ENCODE measurements at places on chromosomes 5 and 9.

DNA sequence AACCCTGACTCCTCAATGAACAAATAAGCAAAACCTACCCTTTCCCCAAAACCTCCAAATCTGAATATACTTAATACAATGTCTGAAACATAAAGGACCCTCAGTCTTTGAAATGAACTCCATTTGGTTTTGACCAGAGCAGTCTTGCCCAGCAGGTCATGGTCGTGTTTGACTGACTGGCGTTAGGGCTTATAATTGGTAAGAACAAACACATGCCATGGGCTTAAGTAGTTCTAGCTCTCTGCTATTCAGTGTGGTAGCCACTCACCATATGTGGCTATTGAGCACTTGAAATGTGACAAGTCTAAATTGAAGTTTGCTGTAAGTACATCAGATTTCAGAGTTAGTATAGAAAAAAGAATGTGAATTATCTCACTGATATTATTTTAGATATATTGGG, 42.1 kb downstream of the LRRTM2 start:
- no peak for DNase-seq

DNA sequence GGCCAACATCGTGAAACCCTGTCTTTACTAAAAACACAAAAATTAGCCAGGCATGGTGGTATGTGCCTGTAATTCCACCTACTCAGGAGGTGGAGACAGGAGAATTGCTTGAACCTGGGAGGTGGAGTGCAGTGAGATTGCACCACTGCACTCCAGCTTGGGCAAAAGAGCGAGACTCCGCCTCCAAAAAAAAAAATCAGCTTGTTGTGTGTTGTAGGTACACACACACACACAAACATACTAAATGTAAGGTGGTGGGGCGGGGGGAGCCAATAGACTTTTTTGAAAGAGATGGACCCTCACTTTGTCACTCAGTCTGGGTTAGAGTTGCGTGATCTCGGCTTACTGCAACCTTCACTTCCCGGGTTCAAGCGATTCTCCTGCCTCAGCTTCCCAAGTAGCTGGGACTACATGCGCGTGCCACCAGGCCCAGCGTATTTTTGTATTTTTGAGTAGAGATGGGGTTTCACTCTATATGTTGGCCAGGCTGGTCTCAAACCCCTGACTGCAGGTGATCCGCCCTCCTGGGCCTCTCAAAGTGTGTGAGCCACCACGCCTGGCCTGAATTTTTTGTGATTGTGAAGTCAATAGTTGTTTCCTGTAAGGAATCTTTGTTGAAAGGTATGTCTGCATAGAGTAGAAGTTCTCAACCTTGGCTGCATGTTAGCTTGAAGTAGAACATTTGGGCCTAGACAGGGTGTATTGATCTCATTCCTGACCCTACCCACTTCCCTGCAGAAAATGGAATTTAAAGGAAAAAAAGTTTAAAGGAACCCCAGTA, 13.7 kb downstream of the NPM1 start:
- DNase-seq = no peak

GRCh38 chr9:21060919-21061561, 16.7 kb downstream of the IFNB1 start:
- DNase-seq = no peak

DNA sequence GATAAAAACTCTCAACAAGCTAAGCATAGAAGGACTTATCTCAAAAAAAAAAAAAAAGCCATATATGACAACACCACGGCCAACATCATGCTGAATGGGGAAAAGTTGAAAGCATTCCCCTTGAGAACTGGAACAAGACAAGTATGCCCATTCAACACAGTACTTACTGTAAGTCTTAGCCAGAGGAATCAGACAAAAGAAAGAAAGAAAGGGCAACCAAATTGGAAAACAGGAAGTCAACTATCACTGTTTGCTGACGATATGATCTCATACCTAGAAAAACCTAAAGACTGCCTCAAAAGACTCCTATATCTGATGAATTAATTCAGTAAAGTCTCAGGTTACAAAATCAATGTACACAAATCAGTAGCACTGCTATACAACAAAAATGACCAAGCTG, 24.6 kb upstream of the PTGER4 start:
- DNase-seq = no peak

DNA sequence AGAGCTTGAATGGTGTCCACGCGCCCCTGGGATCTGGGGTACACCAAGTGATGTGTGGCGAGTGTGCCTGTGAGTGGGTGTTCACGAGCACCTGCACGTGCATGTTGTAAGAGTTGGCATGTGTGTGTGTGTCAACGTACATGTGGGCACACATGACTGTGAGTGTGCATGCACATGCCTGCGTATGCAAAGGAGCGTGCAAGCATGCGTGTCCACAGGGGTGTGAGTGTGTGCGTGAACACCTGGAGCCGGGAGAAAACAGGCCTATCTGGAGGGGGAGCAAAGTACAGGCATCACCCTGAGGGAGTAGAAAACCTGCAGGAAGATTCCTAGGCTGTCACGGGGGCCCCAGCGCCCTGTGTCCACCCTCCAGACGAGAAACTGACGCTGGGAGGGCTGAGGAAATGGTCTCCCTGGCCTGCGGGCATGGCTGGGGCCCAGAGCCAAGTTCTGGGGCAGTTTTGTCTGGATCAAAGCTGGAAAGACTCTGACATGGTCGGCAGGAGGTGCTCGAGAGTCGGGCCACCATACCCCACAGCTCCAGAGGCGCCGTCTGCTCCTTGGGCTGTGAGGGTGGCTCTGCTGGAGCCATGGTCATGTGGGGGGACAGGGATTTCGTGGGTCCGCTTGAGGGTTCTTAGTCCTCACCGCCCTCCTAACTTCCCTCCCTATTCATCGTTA, 31.8 kb downstream of the PTGES start:
- no peak for DNase-seq

GRCh38 chr5:159660401-159660800, 255.9 kb upstream of the ADRA1B start:
- no peak for DNase-seq

- DNase-seq = no peak
Measured at GRCh38 chr9:89666950-89667349, 62.1 kb downstream of the GADD45G start.

DNA sequence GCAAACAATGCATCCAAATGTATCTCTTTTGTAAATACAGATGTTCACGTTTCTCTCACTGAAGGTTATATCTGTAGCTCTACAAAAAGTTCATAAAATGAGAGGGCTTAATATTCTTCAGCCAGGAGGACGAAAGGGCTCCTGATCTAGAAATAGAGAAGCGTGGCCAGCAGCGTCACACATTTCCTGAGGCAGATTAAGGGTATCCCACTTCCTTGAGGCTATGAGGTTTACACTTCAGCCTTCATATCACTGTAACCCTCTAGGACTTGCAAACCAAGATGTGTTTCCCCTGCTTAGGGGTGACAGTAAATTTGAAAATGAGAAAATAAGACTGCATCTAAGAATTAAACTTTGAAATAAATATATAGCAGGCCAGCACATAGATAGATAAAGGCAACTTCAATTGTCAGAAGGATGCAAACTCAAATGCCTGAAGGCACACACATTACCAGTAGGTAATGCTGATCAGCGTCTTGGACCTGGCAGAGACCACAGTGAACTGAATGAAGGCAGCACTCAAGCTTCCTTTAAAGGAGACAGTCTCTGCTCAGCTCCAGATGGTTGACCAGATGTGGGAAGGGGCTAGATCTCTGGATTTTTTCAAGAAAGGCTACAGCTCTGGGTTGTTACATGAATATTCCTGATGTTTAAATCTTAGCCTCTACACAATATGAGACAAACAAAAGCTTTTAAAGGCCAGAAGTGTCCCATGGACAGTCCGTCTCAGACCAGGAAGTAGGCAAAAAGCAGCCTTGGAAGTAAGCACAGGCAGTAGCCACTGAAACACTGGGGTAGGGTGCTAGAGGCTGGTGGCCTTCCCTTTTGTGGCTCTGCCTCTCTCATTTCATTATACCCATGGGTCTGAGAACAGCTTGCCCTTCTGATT, 197.7 kb downstream of the MCTP1 start:
- no peak for DNase-seq

DNA sequence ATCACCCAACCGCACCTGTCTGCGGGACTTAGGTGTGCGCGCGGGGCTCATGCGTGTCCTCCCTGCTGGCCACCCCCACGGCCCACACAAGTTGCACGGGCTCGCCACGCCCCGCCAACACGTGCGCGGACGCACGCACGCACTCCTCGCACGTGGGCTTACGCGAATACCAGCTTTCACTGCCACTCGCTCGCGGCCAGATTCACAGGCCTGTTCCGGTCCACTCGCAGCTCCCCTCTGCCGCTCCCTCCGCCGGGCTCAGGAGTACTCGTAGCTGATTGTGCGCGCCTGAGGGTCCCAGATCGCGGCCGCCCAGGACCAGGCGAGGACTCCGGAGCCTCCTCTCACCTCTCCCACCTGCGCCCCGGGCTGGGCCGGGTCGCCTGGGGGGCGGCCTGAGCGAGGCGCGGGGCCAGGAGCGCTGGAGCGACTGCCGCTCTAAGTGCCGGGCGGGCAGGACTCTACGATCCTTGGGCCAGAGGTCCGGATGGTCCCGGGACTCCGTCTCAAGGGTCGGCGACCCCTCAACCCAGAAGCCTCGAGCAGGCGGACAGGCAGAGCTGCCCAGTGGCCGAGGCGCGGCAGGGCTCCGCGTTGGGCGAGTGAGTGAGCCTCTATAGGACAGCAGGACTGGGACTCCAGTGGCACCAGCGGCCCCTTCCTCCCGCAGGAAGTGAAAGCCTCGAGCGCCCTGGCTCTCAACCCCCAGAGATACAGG, 3.4 kb downstream of the PCDHGC5 start:
- no peak for DNase-seq

DNA sequence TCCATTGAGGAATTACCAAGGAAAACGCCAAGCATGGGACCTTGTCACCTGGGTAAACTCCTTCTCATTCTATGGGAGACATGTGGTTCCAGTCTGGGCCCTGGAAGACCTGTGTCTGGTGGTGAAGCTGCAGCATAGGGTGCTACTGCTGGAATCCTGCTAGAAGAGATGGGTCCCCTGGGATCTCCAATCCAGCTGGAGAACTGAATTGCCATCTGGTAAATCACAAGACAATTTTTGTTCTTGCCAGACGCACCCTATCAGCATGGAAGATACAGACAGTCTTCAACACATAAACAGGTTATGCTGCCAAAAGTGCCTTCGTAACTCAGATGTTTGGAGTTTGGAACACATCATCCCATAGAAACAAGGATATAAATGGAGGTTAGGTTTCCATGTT, 424.0 kb upstream of the BRINP1 start:
- DNase-seq = no peak

DNA sequence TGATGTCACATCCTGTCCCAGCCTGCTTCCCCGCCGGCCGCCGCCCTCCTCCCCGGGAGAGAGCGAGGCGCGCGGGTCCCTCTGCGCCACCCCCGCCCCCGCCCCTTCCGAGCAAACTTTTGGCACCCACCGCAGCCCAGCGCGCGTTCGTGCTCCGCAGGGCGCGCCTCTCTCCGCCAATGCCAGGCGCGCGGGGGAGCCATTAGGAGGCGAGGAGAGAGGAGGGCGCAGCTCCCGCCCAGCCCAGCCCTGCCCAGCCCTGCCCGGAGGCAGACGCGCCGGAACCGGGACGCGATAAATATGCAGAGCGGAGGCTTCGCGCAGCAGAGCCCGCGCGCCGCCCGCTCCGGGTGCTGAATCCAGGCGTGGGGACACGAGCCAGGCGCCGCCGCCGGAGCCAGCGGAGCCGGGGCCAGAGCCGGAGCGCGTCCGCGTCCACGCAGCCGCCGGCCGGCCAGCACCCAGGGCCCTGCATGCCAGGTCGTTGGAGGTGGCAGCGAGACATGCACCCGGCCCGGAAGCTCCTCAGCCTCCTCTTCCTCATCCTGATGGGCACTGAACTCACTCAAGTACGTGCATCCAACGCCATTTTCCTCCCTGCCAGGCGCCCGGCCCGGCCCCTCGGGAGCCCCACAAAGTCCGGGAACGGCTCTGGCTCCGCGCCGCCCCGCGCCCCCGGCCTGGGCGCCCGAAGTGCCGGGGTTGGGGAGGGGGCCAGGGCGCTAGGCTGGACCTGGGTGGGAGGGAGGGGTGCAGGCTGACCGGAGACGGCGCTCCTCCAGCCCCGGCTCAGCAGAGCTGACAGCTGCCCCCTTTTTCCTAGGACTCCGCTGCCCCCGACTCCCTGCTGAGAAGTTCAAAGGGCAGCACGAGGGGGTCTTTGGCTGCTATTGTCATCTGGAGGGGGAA, 12.0 kb upstream of the OLFM1 start:
- DNase-seq = no peak

DNA sequence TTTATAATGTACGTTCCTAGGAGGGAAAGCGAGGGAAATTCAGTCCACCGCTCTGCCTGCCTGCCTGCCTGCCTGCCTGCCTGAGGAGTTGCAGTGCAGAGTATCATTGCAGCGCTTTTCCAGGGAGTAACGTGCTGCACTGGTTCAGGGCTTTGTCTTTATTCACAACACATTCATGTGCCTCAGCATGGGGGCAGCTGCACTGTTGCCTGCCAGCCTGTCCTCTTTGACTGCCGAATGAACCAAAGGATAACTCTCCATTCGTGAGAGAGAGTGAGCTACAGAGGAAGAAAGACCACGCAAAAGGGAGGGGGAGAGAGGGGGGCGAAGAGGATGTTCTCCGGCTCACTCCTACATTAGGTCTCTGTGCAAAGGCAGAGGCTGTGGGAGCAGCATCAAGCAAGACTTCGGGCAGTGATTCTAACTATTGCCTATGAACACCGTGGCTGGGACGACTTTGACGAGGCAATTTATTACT, 791.2 kb downstream of the MAT2B start:
- DNase-seq = no peak

DNA sequence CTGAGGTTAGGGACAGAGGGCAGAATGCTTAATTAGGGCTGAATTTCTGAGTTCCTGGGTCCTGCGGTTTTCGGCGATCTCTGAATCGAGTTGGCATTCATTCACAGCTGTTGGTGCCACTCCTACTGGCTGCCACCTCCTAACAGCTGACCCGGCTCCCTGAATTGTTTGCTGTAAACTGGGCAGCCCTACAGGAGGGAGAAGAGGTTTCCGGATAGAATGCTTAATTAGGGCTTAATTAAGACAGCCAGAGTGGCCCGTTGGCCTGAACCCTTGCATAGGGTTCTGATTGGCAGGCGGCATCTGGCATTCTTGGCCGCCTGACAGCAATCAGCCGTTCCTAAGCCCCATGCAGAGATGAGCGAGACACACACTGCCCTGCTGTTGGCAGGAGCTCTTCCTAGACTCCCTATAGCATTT, 25.7 kb downstream of the FRMPD1 start:
- DNase-seq = no peak
